ENCODE measurements at places on chromosomes 3 and 15. TPM values are rescaled to one million over a fixed set of nuclear protein-coding genes. Genes with fewer than 3 reads are reported as not detected.
A peak's percentile ranks its signal among the peaks of the same experiment; 100 is the strongest.

DNA sequence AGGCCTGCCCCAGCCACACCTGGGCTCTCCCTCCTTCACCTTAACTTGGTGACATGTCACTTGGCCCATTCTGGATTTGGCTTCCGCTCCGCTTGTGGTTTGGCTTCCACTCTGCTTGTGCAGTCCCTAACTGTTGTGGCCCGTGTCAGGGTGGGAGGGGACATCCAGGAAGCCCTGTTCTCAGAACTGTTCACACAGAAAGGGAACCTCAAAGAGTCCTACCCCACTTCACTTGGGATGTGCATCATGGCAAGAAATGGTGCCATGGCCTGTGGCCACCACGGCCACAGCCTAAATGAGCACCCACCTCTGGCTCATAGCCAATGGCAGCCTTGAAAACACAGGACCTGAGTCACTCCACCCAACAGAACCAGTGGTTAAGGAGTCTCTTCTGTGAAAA lies 63.4 kb downstream of the CYP19A1 start:
- no peak overlapping the region for H3K27ac ChIP-seq
- no peak for DNase-seq
- H3K36me3 ChIP-seq: no peaks in the 10 kb centered on the region
- no peaks in the 10 kb centered on the region for H3K27me3 ChIP-seq
- H3K4me3 ChIP-seq: no peak overlapping the region
- H3K4me1 ChIP-seq: no peaks in the 10 kb centered on the region

GRCh38 chr3:37974121-37975083 lies 16.2 kb upstream of the VILL start:
- H3K36me3 ChIP-seq: no peaks in the 10 kb centered on the region
- H3K4me1 ChIP-seq: no peaks in the 10 kb centered on the region

- H3K4me1 ChIP-seq: no peaks in the 10 kb centered on the region
- no peaks in the 10 kb centered on the region for H3K27me3 ChIP-seq
- H3K4me3 ChIP-seq: no peak overlapping the region
- no peaks in the 10 kb centered on the region for H3K36me3 ChIP-seq
- no peak for DNase-seq
- no peak overlapping the region for H3K27ac ChIP-seq
These were observed 18.4 kb downstream of the ZDHHC23 start for GRCh38 chr3:113966172-113966571.

DNA sequence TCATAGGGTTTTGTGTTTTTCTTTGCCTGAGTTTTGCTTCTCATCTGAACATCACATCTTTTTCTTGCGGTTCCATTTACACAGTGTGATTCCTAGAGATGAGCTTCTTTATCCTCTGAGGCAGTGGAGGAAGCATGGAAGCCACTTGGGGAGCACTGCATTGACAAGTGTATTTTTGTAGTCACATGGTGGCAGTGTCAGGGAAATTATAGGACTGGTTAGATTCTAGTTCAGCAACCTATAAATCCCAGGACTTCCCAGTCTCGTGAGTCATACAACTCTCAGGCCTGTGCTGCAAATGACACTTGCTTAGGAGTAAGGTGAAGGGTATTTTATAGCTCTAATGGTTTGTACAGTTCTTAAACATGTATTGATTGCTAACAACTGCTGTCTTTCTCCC lies 58.4 kb downstream of the RBM6 start:
- DNase-seq: no peak
- H3K27ac ChIP-seq: no peak overlapping the region
- no peaks in the 10 kb centered on the region for H3K4me1 ChIP-seq
- no peaks in the 10 kb centered on the region for H3K36me3 ChIP-seq
- no peaks in the 10 kb centered on the region for H3K27me3 ChIP-seq

CPN2 gene
- not detected for total RNA-seq

MYH15 gene
- total RNA-seq: not detected

GRCh38 chr3:70000028-70000410 lies 486 bp downstream of the SAMMSON start:
- DNase-seq: no peak
- no peak overlapping the region for H3K27ac ChIP-seq
- no peaks in the 10 kb centered on the region for H3K27me3 ChIP-seq
- H3K4me1 ChIP-seq: no peaks in the 10 kb centered on the region
- H3K36me3 ChIP-seq: no peaks in the 10 kb centered on the region

DNA sequence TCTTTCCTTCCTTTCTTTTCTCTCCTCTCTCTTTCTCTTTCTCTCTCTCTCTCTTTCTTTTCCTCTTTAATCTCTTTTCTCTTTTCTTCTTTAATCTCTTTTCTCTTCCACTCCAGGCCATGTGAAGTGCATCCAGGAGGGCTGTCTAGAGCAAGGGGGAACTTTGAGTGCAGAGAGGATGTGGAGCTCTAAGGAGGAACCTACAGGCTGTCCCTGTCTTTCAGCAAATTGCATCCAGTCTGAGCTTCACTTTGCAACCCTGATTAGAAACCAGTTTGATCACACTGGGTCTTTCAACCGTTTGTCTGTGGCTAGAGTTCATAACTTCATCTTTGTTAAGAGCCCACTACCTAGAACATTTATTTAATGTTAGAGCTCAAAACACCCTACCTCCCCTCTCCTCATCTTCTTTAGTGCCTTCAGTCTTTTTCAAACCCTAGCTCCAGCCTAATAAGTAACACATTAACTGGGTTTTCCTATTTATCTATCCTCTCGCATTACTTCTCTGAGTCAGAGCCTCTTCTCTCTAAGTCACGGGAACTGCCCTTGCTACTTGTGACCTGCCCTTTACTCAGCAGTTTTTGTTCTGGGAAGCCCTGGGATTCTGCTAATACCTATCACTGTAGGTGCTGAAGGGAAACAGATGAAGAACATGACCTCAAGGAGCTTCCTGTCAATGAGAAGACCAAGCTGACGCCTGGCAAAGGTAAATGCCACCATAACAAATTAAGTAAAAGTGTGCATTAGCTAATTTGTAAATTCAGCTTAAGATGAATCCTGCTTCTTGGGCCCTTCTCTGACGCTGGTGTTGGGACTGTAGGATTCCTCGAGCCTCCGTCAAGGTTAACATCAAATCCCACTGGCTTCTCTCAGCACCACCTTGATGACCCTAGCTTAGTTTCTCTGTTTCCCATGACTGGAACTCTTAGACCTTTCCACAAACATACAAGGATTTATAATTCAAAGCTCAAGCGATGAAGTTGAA lies at the start of gene GCNT3:
Gene GCNT3, plus strand, starts transcription at position 508 of the 985 bp plus-strand sequence. CDS start 6,456 bp downstream, outside the sequence.
- H3K27ac ChIP-seq: no peak within 1 kb of the TSS
- H3K4me1 ChIP-seq: no peaks in the 10 kb centered on the region
- no peaks in the 10 kb centered on the region for H3K27me3 ChIP-seq

DNA sequence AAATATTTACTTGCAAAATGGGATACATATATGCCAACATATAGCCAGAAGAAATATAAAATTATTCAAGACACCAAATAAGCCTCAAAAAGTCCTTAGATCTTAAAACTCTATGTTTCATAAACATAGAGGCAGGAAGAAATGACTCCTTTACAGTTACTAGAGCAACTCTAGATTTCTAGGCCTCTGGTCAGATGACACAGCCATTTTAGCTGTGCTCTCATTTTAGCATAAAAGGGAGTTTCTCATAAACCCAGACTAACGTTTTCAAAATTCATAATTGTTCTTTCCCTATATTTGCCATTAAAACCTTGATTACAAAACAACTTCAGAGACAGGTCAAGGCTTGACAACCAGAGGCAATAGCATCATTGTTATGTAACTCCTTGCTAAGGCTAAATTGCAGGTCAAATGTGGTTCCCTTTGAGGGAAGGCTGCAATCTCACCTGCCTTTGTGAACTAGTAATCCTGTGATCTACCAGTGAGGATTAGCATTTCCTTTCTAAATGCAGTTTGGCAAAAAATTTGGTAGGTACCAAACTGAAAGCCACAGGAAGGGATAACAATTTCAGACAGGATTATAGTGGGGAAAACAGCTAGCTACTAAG lies 8.2 kb downstream of the THOC7 start:
- H3K27ac ChIP-seq: no peak overlapping the region
- H3K36me3 ChIP-seq: no peaks in the 10 kb centered on the region
- H3K4me1 ChIP-seq: no peaks in the 10 kb centered on the region
- no peaks in the 10 kb centered on the region for H3K27me3 ChIP-seq
- no peak overlapping the region for H3K4me3 ChIP-seq
- DNase-seq: no peak

CCR8 gene
- not detected for total RNA-seq

AGBL1 gene
- total RNA-seq: 0.07 TPM

GPR171 gene
- total RNA-seq: 0.34 TPM

- DNase-seq: no peak
- no peaks in the 10 kb centered on the region for H3K36me3 ChIP-seq
- peaks cover 45% of the 10 kb centered on the region for H3K4me1 ChIP-seq
- no peak overlapping the region for H3K4me3 ChIP-seq
- H3K27ac ChIP-seq: peak overlapping the region; percentile 94
These were observed 7.5 kb downstream of the ISLR start for GRCh38 chr15:74180881-74181602.

GRCh38 chr3:86792316-86792715 lies 198.6 kb downstream of the VGLL3 start:
- no peak overlapping the region for H3K27ac ChIP-seq
- no peak overlapping the region for H3K4me3 ChIP-seq
- no peaks in the 10 kb centered on the region for H3K27me3 ChIP-seq
- no peak for DNase-seq
- H3K4me1 ChIP-seq: no peaks in the 10 kb centered on the region

Data from uterus (tissue), 4 donors.